ENCODE measurements at places on chromosomes 7 and 10. TPM values are rescaled to one million over a fixed set of nuclear protein-coding genes. Genes with fewer than 3 reads are reported as not detected.

DNA sequence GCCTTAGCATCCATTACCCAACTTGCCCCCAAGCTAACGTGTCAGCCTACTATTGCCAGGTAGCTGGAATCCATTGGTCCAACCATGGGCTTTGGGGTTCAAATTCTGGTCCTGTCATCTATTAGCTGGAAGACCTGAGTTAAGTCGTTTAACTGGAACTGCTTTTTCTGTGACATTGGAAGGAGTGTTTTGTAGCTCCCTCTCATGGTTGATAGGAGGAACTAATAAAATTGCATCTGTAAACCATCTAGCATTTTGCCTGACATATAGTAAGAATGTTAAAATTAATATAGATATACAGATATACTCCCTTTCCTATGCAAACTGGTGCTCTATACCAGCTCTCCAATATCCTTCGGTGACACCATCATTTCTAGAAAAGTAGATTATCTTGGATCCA, 23.8 kb upstream of the SLF2 start:
- H3K27me3 ChIP-seq: peaks cover 56% of the 10 kb centered on the region
- no peaks in the 10 kb centered on the region for H3K36me3 ChIP-seq
- no peak overlapping the region for H3K27ac ChIP-seq
- DNase-seq: no peak

The SPDYE5 gene
- total RNA-seq: not detected

The DGKI gene
- 1.3 TPM for total RNA-seq

GRCh38 chr7:44944821-44945220, 34.0 kb downstream of the MYO1G start:
- H3K36me3 ChIP-seq: no peaks in the 10 kb centered on the region
- DNase-seq: no peak
- H3K4me3 ChIP-seq: no peak overlapping the region

The CACNA2D1 gene
- total RNA-seq: 64.6 TPM

GRCh38 chr10:80598084-80598798, 60.5 kb downstream of the SH2D4B start:
- H3K27me3 ChIP-seq: no peaks in the 10 kb centered on the region
- no peak overlapping the region for H3K4me3 ChIP-seq
- no peaks in the 10 kb centered on the region for H3K36me3 ChIP-seq
- no peaks in the 10 kb centered on the region for H3K4me1 ChIP-seq
- no peak for DNase-seq

DNA sequence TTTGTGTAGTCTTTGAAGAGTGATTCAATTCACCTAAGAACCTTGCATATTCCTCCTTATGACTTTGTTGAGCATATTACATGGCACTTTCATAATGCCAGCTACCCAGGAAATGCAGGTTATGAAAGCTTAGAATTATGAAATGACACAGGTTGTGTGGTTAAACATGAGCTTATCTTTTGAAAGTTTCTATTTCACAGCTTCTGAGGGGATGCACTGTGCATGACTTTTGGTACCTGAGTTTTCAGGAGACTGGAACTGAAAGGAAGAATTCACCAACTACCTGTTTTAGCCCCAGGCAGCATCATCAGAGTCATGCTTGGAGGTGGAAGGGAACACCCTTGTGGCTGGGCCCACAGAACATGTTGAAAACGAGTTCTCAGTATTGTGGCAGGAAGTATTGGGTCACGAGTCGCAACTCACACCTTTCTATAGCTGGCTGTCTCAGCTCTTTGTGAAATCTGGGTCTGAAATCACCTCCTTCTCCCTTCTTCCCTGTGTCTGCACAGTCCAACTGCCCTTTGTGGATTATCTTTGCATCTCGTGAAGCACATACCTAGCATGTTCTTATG, 228.2 kb downstream of the PTEN start:
- no peaks in the 10 kb centered on the region for H3K27me3 ChIP-seq
- H3K36me3 ChIP-seq: no peaks in the 10 kb centered on the region
- H3K27ac ChIP-seq: no peak overlapping the region
- H3K4me3 ChIP-seq: no peak overlapping the region
- DNase-seq: no peak

The SPDYE2 gene
- total RNA-seq: not detected

The MEOX2 gene
- 7.7 TPM for total RNA-seq

The CPA5 gene
- not detected for total RNA-seq

DNA sequence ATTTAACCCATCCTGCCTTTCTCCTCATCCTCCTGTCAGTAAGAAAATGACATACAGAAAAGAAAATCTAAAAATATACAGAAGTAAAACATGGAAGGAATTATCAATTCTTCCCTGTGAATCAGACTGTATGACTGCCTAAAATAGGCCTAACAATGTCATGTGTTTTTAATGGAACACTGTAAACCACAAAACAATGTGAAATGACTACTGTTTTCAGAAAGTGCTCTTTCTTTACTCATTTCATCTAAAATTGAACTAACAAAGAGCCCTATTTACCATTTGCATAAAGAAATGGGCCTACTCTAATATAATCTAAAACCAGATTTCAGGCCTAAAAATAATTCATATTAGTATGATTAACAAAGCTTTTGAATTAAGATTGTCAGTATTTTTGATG, 35.7 kb downstream of the SEMA3E start:
- no peak overlapping the region for H3K4me3 ChIP-seq
- H3K27ac ChIP-seq: no peak overlapping the region
- DNase-seq: no peak

The SSC4D gene
- total RNA-seq: 0.99 TPM

- no peak overlapping the region for H3K27ac ChIP-seq
- no peaks in the 10 kb centered on the region for H3K36me3 ChIP-seq
- DNase-seq: no peak
- no peaks in the 10 kb centered on the region for H3K27me3 ChIP-seq
- peaks cover 8% of the 10 kb centered on the region for H3K4me1 ChIP-seq
- no peak overlapping the region for H3K4me3 ChIP-seq
Observed at GRCh38 chr7:12951397-12951801, 264.0 kb downstream of the ARL4A start.

DNA sequence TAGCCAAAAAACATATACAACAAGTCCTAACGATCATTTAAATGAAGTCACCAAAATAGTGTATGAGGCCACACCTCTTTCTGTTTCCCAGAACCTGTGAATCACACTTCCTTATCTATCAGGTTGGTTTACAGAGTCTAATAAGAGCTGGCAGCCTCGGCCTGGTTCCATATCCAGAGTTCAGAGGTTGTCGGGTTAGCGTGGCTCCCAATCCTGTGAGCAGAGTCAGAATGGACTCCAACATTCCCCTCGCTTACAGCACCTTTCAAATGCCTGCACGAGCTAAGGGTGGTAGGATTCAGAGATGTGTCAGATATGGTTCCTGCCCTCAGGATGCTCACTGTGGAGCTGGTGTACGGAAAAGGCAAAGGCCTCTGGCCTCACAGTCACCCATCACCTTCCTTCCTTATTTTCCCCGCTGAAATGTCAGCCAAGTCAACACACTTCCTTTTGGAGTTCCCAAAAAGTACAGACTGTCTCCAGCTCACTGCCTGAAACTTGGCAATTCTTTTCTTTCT, 6.0 kb downstream of the IL15RA start:
- peak overlapping the region; percentile 8 for H3K4me3 ChIP-seq
- peak overlapping the region; percentile 84 for H3K27ac ChIP-seq
- DNase-seq: no peak
- no peaks in the 10 kb centered on the region for H3K27me3 ChIP-seq
- peaks cover 3% of the 10 kb centered on the region for H3K36me3 ChIP-seq

The GRID2IP gene
- not detected for total RNA-seq

DNA sequence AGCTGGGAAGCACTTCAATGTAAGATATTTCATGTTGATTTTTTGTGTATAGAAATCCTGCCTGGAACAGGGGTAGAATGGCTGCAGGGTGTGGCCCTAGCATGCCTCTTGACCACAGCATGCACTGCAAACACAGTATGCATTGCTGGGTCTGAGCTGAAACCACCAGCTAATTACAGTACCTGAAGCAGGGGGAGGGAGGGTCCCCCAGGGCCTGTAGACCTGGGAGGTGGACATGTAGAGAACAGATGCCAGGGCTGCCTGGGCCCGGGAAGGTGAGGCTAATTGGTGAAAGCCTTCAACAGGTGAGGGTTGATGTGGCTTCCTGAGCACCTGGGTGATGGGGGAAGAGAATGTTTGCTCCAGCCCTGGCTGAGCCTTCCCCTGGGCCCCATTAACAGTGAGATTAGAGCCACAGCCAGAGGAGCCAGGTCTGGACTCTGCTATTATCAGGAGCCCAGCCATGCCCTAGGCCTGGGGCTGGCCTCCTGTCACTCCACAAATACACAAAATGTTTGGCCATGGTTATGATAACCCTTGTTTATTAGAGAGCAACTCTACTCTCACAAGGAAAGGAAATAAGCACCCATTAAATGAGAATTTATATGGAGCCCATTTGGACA, 83.3 kb downstream of the PLXNA4 start:
- H3K4me3 ChIP-seq: no peak overlapping the region
- H3K27ac ChIP-seq: no peak overlapping the region
- H3K27me3 ChIP-seq: no peaks in the 10 kb centered on the region
- H3K36me3 ChIP-seq: no peaks in the 10 kb centered on the region
- DNase-seq: no peak
- H3K4me1 ChIP-seq: peaks cover 35% of the 10 kb centered on the region

- H3K27ac ChIP-seq: no peak overlapping the region
- DNase-seq: no peak
- no peak overlapping the region for H3K4me3 ChIP-seq
- peaks cover 6% of the 10 kb centered on the region for H3K36me3 ChIP-seq
- H3K4me1 ChIP-seq: peaks cover 5% of the 10 kb centered on the region
- no peaks in the 10 kb centered on the region for H3K27me3 ChIP-seq
Observed at GRCh38 chr7:31788445-31788844, 101.4 kb downstream of the PPP1R17 start.

The ITGA8 gene
- 1.7 TPM for total RNA-seq

DNA sequence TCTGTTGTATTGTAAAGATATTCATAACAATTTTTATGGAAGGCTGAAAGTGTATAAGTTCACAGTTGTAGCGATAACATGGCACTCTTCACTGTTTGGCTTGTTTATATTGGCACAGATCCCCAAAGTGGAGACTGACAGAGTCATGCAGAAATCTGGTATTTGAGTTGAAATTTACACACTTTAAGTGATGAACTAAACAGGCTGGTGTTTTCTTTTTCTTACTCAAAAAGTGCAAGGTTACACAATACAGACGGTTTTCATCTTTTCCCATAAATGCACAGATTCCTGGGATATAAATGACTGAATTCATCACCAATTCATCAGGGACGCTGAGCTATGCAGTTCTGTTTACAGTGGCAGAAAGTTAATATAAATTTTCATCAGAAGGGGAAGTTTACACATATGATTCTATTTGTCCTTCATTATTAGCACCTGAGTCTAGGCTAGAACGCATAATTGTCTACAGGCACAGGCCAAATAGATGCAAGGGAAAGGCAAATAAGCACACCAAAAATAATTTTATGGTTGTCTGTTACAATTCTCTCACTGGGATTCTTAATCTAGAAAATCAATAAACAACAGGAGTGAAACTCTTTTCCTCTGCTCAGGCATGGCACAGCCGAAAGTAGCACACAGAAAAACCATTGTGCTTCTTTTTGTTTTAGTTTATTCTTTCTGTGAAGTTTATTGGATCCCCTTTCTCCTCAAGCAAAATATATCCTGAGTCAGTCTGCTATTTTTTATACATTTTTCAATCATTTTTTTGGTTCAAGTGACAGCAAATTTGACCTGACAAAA, 88.0 kb downstream of the FOXP2 start:
- DNase-seq: no peak
- H3K36me3 ChIP-seq: no peaks in the 10 kb centered on the region
- H3K27ac ChIP-seq: peak overlapping the region; percentile 1
- H3K4me1 ChIP-seq: no peaks in the 10 kb centered on the region
- no peak overlapping the region for H3K4me3 ChIP-seq
- no peaks in the 10 kb centered on the region for H3K27me3 ChIP-seq

GRCh38 chr10:64313967-64314366, 792.8 kb downstream of the REEP3 start:
- no peak overlapping the region for H3K27ac ChIP-seq
- no peaks in the 10 kb centered on the region for H3K36me3 ChIP-seq
- no peaks in the 10 kb centered on the region for H3K27me3 ChIP-seq
- DNase-seq: no peak
- H3K4me1 ChIP-seq: no peaks in the 10 kb centered on the region

DNA sequence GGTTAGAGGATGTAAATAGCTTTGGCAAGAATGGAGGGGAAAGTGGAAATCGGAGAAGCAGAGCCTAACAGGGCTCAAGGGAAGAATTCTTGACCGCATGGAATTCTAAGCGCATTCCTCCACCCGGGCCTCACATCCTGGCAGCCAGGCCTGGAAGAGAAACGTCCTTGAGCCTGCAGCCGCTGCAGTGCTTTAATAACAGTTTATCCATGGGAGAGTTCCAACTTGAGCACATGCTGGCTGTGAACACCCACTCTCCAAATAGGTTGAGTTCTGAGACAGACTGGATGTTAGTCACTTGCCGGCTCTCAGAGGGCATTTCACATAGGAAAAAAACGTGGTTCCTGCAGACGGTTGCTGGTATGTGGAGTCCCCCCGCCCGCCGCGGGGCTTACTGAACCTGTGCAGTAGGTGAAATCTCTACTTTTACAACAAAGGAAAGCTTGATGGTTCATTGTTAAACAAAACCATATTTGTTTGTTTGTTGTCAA, 61.4 kb upstream of the STEAP1B start:
- peaks cover 62% of the 10 kb centered on the region for H3K4me1 ChIP-seq
- peak; percentile 75 for DNase-seq
- H3K27me3 ChIP-seq: no peaks in the 10 kb centered on the region
- H3K36me3 ChIP-seq: no peaks in the 10 kb centered on the region
- peak overlapping the region; percentile 82 for H3K27ac ChIP-seq

The CPVL gene
- total RNA-seq: 86.3 TPM

GRCh38 chr10:43214956-43215561, 51.8 kb downstream of the RASGEF1A start:
- no peak overlapping the region for H3K27ac ChIP-seq
- peaks cover 46% of the 10 kb centered on the region for H3K27me3 ChIP-seq

DNA sequence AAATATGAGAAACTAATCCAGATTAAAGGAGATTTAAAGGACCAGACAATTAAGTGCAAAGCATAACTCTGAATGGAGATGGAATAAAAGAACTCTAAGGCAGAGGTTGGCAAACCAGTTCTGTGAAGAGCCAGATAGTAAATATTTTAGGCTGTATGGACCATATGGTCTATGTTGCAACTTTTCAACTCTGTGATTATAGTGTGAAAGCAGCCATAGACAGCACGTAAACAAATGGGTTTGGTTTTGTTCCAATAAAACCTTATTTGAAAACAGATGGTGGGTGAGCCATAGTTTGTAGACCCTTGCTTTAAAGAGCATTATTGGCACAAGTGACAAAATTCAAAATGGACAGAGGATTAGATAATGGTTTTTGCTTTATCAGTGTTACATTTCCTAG, 884.1 kb downstream of the CCSER2 start:
- no peak overlapping the region for H3K27ac ChIP-seq
- H3K36me3 ChIP-seq: no peaks in the 10 kb centered on the region
- peaks cover 12% of the 10 kb centered on the region for H3K27me3 ChIP-seq
- no peaks in the 10 kb centered on the region for H3K4me1 ChIP-seq

The FOXI2 gene
- total RNA-seq: 0.08 TPM
